ENCODE measurements at places on chromosomes 2 and 18.

GRCh38 chr2:16365366-16365765, 300.3 kb downstream of the CYRIA start:
- no peak for DNase-seq

DNA sequence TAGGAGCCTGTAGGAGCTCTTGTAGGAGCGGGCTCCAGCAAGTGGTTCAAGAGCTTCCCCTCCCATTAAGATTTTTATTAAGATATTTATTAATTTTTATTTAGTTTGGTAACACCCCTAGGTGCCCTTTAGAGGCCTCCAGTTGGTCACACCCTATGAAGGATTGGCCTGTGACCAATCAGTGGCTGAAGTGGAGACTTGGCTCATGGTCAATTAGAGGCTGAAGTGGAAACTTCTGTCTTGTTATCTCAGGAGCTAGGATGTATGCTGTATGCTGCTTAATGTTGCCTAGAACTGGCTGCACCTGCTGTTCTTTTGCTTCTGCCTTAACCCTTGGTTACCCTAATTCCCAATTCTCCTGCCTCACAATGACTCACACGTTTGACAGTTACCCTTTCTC, 48.7 kb downstream of the DHRS9 start:
- DNase-seq = no peak

GRCh38 chr2:216632952-216633615, at the start of gene IGFBP2:
TSS of gene IGFBP2 (plus strand) at chr2:216633420. CDS start at chr2:216633524, 104 bp downstream.
- DNase-seq = no peak

- no peak for DNase-seq
Observed at GRCh38 chr2:18830962-18831361, 241.6 kb upstream of the NT5C1B start.

- DNase-seq = no peak
Observed at GRCh38 chr2:171529914-171530313, 7.6 kb downstream of the CYBRD1 start.

DNA sequence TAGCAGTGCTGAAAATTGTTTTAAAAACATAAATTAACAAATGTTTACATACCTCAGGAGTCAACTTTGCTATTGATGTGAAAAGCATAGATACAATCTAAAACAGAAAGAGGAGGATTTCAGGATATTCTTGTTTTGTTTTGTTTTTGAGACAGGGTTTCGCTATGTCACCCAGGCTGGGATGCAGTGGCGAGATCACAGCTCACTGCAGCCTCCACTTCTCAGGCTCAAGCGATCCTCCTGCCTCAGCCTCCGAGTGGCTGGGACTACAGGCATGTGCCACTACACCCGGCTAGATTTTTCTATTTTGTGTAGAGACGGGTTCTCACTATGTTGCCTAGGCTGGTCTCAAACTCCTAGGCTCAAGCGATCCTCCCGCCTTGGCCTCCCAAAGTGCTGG, 60.6 kb downstream of the C2orf74 start:
- no peak for DNase-seq

DNA sequence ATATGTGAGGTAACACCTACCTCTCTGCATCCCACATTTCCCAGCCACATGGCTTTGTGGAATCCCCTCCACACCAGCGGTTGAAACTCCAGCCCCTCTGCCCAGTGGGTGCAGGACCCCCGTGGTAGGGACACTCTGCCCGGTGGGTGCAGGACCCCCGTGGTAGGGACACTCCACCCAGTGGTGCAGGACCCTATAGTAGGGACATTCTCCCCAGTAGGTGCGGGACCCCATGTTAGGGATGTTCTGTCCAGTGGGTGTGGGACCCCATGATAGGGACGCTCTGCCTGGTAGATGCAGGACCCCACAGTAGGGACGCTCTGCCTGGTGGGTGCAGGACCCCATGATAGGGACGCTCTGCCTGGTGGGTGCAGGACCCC, 11.5 kb downstream of the COPS9 start:
- no peak for DNase-seq

DNA sequence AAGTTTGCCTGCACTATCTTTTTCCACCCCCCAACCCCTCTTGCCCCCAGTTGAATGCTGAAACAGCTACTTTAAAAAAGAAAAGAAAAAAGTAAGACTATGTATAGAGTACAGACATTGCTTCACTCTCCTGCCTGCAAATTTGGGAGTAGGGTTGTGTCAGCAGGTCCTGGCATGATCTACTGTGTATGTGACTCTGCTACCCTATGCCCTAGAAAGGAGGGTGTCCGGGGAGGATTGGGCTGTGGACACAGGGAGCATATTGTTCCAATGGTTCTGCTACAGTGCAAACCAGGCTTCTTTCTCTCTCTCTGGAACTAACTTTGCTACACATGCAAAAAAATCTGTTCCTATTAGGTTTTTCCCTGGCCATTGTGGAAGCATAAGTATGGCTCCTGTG, 9.9 kb upstream of the ZEB2 start:
- no peak for DNase-seq

DNA sequence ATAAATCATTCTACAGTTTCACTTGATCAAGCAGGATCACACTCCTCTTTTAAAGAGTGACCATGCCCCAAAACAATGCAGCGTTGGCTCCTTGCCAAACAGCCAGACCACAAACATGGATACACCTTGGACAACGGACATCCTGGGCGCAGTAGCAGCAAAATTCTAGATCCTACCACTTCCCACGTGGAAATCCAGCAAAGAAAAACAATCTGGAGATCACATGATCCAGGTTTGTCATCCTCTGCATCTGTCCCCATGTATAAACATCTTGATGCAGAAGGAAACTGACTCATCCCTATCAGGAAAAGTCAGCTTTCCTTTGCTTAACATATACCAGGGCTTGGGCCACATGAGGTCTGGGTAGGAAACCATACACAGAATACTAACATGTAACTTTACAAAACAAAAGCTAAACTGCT, 53.1 kb downstream of the ZNF521 start:
- no peak for DNase-seq

DNA sequence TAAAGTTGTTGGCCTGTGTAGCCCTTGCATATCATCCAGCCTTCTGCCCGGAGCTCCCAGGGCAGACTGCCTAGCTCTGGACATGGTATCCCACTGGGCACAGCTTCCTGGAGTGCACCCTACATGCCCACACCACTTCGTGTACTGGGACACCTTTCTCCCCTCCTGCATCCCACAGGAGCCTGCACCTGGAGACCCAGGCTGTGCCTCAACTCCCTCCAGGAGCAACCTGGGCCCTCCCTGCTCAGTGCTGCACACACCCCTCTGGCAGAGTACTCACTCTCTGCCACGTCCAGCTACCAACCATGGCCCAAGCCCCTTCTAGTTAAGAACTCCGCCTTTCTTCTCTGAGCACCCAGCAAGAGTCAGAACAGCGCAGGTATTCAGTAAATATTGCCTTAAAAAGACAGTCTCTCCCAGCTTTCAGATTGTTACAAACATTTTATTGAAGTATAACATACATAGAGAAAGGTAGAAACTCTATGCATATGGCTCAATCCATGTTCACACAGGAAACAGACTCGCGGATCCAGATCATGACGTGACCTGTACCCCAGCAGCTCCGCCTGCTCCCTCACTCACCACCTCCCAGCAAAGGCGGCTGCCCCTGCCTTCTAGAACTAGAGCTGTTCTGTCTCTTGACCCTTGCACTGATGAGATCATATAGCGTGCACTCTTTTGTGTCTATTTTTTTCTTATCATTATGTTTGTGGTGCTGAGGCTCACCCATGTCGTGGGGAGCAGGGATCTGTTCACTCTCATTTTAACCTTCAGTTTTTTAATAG, 98.4 kb upstream of the MYCN start:
- no peak for DNase-seq

DNA sequence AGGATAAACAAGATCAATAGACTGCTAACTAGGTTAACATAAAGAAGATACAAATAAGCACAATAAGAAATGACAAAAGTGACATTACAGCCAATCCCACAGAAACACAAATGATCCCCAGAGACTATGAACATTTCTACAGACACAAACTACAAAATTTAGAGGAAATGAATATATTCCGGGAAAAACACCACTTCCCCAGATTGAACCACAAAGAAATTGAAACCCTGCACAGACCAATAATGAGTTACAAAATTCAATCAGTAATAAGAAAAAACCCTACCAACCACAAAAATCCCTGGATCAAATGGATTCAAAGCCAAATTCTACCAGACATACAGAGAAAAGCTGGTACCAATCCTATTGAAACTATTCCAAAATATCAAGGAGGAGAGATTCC, 232.4 kb upstream of the RBMS1 start:
- DNase-seq = no peak

DNA sequence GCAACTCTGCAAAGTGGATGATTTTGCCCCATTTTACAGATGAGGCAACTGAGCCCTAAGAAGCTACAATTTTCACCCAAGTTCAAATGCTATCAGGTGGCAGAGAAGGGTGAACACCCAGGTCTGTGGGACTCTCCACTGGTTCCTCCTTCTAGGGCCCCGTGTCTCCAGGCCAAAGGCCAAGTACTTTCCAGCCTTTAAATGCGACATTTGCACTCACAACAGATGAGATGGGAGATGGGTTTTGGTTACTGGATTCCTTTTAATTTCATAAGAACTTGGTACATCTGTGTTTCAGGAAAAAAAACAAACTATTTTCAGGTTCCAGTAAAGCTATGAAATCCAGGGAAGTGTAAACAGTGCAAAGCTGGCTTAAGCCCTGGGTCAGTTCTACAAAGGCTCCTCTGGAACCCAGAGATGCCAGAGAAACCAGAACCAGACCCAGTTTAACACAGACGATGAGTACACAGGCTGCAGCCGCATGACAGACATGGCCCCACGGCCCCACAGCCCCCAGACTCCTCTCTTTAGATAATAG, 361.7 kb downstream of the ANAPC1 start:
- no peak for DNase-seq

DNA sequence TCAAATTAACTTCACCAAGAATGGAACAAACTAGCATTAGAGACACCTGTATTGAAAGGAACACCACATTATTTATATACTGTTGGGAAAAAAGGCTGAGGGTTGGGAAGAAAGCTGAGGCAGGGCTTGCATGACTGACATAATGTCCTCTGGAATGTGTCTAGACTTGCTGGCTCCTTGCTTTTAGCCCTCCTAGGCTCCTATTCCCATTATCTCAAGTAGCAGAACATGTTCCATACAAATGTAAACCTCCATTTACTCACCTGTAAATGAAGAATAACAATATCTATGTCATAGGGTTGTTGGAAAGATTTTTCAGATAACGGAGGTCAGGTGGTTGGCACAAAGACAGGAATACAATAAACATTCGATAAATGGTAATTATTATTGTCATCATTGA, 976 bp upstream of the ACADL start:
- DNase-seq = no peak

GRCh38 chr18:7575465-7576028, 8.4 kb downstream of the PTPRM start:
- no peak for DNase-seq

- no peak for DNase-seq
Observed at GRCh38 chr2:10239561-10239967, 63.1 kb upstream of the HPCAL1 start.

- DNase-seq = no peak
Observed at GRCh38 chr2:140234116-140234515, 1453.9 kb upstream of the NXPH2 start.

GRCh38 chr18:574865-575645, 5.1 kb upstream of the CETN1 start:
- DNase-seq = no peak

DNA sequence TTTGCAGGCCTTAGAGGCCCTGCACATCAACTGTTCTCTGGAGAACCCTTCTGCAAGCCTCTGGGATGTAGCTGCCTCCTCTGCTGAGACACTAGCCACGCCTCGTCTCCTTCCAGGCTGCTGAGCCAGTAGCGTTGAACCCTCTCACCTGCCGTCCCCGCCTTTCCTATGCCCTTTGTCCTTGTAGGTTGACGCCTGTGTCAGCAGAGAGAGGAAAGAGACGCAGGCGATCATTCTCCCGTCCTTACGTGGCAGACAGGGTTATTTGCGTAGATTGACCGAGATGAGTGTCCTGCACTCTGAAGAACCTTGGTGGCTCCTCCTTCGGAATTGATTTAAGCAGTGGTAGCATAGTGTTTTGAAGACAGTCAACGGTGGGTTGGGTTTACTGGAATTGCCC, 27.8 kb downstream of the ID2 start:
- DNase-seq = no peak

GRCh38 chr2:167381349-167381748, 493.1 kb downstream of the XIRP2 start:
- DNase-seq = no peak

GRCh38 chr18:36576339-36576738, 252.5 kb downstream of the TPGS2 start:
- no peak for DNase-seq

DNA sequence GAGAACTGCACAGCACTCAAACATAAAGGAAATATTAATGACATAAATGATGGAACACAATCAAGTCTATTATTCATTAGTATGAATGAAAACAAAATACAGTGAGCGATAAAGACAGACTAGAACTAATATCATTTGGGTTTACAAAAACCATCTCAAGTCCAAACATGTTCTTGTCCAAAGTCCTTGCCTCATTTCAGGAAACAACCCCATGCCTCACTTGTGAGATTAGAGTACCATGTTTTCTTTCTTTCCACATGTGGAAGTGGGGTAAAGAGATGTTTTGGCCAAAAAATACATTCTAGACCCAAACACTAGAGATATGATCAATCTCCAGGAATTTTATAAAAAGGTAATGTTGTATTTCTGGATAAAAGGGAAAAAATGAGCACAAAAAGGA, 53.3 kb upstream of the NFE2L2 start:
- no peak for DNase-seq

DNA sequence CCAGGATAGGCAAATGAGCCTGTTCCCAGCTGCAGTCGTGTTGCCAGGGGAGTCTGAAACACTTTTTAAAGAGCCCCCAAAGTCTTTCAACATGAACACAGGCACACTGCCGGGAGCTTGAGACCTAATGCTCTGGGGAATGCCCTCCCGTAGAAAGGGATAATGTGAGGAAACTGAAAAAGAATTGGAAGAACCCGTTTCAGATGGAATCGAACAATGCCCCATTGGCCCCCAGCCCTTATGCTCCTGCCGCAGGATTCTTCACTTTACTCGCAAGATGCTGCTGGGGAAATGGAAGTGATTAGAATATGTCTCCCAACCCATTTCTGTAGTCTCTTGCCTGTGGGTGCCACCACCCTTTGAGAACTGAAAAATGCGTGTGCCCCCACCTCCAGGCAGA, 136.3 kb upstream of the GATA6 start:
- no peak for DNase-seq

GRCh38 chr2:98805412-98806171, 74.7 kb upstream of the MGAT4A start:
- DNase-seq = no peak

GRCh38 chr18:827093-827677, 15.1 kb upstream of the YES1 start:
- no peak for DNase-seq

- peak; percentile 74 for DNase-seq
Observed at GRCh38 chr18:63322908-63323634, 3.5 kb upstream of the BCL2 start.

DNA sequence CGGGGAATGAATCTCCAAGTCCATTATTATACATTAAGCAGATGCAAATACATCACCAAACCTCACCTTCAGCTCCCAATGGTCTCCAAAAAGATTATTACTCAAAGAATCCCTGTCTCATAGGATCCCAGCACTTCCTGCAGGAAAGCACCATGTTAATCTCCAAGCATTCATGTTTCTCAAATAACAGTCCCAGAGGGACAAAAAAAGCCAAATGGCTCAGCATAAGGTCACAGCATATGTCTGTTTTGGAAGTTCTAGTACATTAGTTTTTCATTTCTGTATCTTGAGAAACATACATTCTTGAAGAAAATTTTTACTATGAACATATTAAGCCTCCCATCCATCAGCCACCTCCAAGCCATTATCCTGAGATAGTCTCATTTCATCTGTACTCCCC, 103.3 kb downstream of the METTL4 start:
- no peak for DNase-seq
